ENCODE measurements at places on chromosomes 2 and 18.

- no peak for DNase-seq
These were observed 494 bp upstream of the RBM45 start for GRCh38 chr2:178111743-178112142.

DNA sequence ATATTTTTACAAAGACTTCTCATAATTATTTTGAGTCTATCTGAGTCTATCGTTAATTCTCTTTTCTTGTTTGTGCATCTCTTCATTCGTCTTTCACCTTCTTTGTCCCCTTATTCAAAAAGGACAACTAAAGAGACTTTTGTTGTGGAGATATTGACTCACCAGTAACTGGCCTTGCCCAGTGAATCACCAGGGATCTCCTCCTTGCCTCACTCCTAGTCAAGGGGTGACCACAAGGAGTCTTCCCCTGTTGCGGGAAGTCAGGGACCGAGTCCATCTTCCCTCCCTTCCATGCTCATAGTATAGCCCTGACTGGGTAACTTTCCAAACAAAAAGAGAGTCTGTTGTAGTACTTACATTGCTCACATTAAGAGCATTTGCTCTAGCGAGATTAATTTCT lies 158.9 kb downstream of the NEB start:
- no peak for DNase-seq

- no peak for DNase-seq
These were observed 174.3 kb downstream of the C1D start for GRCh38 chr2:67888351-67889005.

DNA sequence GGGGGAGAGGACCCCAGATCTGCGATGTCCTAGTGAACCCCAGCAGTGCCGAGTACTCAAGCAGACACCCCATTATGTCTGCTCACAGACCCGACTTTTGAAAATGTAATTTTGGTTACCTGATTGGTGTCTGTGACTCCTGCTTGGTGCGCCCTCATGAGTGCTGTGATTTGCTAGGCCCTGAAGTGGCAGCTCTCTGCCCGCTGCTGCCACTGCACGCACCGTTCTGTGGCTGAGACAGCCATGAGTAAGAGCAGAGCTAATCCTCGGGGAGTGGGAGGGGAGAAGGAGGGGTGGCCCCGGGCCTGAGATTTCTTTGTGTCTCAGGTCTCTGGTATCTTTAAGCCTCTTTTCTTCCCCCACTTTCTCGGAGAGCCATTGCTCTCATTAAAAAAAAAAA lies 18.2 kb downstream of the FHOD3 start:
- peak; percentile 86 for DNase-seq

Measured in NCI-H524 (cell line).